ENCODE measurements at places on chromosomes 7 and 10.

DNA sequence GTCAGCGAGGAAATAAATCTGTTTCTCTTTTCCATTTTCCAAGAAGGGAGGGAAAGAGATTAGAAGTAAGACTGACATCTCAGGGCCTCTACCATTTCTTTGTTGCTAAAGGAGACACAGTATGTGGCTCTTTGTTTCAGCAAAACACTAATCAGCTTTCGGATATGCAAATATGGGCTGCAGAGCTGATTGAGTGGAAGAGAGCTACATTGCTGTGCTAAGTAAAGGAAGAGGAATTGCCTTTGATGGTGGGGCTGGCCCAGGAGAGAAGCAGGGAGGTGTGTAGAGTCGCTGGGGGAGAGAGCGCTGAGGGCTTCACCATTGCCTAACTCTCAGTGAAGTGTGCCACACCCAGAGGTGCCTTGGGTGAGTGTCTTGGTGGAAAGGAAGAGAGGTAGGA is 284.8 kb downstream of the SDK1 start:
- no peak for DNase-seq

DNA sequence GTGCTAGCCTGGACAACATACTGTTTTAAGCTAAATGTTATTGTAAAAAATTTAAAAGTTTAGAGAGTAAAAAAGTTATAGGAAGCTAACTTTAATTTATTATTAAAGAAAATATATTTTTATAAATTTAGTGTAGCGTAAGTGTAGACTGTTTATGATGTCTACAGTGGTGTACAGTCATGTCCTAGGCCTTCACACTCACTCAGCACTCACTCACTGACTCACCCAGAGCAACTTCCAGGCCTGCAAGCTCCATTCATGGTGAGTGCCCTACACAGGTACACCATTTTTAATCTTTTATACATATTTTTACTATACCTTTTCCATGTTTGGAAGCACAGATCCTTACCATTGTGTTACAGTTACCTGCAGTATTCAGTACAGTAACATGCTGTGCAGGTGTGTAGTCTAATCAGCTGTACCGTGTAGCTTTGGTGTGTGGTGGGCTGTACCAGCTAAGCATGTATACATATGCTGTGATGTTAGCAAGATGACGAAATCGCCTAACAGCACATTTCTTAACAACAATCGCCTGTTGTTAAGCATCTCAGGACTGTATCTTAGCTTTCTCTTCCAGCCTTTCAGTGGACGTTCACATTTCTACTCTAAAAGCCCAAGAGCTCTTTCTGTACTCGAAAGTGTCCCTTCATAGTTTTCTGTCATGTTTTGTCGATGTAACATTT is 12.5 kb downstream of the RNF32 start:
- DNase-seq = no peak

DNA sequence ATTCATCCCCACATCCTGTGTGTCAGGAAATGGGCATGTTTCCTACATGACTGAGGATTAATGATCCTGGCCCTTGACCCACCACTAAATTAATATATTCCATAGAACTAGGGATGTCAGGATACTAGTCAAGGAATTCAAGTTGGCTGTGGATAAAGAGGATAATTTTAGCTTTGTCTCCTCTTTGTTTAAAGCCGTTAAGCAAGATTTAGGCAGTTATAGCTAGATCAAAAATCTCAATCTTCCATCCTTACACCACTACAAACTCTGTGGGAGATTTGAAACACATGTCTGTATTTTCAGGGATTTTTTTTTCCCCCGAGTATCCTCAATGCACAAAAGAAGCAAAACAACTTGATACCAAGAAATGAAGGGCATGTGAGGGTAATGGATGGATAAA is 417.1 kb downstream of the MAGI2 start:
- no peak for DNase-seq

DNA sequence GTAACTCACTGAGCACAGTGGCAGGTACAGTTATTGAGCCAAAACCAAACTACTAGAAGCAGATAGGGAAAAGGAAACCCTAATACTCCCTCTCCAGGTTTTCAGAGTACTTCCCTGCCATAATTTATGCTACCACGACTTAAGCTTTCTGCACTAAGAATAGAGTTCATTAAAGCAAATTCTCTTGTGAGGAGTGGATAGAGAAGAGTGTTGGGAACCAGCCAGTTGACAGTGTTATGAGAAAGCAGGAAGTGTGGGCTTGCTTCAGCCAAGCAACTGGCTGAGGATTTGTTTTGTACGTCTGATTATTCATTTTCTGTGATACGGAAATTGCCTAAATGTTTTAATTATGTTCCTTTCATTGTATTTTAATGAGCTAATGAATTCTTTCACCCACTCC is 280.5 kb downstream of the KIF20B start:
- no peak for DNase-seq

DNA sequence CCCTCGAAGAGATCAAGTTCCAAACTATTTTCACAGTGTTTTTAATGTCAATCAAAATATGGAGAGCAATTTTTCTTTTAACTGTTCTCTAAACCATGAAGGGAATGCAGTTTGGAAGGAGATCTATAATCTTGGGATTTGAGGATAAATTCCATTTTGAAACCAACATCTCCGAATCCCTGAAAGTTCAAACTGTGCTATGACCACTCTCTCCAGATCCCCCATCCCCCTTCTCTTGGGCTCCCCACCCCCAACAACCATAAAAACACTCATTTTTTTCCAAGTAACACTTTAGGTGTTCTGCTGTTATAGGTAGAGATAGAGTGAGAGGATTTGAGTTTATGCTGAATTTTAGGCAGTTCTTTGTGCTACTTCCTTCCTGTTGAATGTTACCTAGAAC is 1.7 kb downstream of the CALD1 start:
- DNase-seq = no peak

DNA sequence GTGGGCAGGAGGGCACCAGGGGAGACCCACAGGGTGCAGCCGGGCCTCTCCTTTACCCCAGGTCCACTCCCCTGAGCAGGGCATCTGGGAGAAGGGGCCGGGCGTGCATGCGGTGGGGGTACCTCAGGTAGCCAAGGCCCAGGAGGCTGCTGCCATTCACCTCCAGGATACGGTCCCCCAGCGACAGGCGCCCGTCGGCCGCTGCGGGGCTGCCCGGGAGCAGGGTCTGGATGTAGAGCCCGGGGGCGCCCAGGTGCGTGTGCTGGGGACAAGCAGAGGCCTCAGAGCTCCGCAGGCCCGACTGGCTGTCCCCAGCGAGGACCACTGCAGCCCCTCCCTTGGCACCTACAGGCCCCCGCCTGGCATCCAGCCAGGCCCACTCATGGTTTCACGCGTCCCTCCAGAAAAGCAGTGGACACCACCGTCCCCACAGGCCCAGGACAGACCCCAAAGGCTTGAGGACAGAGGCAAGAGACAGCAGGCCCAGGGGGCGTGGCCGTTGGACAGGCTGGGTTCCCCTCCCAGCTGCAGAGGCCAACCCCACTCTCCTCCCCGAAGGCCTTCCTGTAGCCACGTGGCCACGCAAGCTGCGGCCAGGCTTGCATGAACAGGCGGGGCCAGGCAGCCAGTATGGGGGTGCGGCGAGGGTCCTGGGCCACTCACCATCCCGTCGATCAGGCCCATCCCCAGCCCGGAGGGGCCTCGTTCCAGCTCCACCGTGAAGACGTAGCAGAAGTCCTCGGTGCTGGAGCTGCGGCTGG is 24.3 kb downstream of the AP5Z1 start:
- DNase-seq = no peak

GRCh38 chr7:100118388-100119071 is 628 bp downstream of the TAF6 start:
- DNase-seq = no peak

GRCh38 chr7:36286226-36286625 is 103.4 kb upstream of the ANLN start:
- no peak for DNase-seq

- no peak for DNase-seq
These were observed 9.6 kb downstream of the INMT start for GRCh38 chr7:30761214-30762156.

DNA sequence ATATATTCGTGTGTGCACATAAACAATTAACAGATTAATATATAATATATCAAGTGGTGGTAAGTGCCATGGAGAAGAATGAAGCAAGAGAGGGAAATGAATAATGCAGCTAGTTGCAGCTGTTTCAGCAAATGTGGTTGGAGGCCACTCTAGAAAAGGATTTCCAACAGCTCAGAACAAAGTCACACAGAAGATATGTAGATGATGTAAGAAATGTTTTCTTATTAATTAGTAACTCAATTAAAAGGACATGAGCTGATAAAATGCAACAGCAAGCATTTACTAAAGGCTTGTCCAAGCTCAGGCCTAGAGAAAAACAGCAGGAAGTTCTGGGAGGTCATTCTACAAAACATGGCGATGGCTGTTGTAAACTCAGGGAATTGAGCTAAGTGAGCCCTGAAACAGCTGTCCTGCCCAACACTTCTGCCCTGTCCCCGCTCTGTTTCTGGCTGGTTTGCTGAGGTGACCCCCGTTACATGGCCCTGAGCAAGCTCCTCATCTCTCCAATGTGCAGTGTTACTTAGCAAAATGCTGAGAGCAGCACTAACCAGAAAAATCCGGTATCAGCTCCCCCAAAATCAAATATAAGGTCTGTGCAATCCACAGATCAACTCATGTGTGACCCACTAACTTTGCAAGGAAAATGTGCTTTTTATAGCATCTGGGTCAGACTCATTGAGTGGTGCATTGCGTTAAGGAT is 23.4 kb upstream of the C10orf67 start:
- DNase-seq = no peak

- no peak for DNase-seq
These were observed 110.4 kb downstream of the TCF7L2 start for GRCh38 chr10:113060201-113061053.

GRCh38 chr10:32190890-32191491 is 134.8 kb upstream of the KIF5B start:
- no peak for DNase-seq

GRCh38 chr7:25565949-25566348 is 337.7 kb upstream of the NPVF start:
- DNase-seq = peak; percentile 62

DNA sequence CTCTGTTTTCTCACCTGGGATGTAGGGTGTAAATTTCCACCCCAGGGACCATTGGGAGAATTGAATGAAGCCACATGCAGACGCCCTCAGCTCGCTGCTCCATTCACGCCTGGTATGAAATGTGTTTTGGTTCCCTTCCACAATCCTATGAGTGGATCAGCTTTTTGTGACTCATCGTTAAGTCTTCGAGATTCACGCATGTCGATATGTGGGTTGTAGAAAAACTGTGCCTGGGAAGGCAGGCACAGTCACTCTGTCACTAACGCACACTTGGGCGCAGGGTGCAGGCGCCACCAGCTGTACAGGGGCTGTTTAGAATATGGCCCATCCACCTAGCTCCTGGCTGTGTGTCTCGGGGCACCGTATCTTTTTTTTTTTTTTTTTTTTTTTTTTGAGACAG is 64.2 kb upstream of the SH2B2 start:
- no peak for DNase-seq

GRCh38 chr10:33067481-33067880 is 109.5 kb upstream of the ITGB1 start:
- DNase-seq = no peak

DNA sequence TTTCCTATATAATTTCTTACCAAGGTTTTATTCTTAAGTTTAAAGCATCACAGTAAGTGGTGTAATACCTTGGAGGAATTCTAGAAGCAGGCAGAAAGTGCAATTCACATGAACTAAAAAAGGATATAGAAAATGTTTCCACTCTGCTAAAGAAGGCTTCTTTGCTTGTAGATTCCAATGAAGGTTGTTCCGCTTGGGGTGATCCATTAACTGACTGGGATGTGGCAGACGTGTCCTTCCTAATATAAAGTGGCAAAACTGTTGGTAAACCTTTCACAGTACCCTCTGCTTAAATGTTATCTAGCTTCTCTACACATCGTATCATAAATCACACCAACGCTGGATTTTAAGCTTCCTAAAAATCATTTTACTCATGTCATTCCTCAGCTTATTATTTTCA is 2.3 kb downstream of the ZC3HC1 start:
- no peak for DNase-seq

DNA sequence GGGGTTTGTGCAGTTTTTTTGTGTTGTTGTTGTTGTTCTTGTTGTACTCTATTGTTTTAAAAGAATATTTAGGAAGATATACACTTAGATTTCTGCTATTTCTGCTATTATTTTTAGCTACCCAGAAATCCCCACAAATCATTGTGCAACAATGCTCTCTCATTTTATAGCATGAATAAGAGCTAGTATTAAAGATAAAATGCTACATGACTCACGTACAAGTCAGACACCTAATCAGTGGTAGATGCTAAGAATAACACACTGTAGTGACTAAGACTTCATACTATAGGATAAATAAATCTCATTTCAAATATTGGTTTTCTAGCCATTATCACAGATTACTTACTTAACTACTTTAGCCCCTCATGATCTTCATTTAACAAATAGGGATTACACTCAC is 920.5 kb downstream of the KCNMA1 start:
- no peak for DNase-seq

- no peak for DNase-seq
These were observed 169.0 kb downstream of the SRPK2 start for GRCh38 chr7:105219771-105220160.

- no peak for DNase-seq
These were observed 46.2 kb downstream of the GTF2IRD1 start for GRCh38 chr7:74499835-74500388.

DNA sequence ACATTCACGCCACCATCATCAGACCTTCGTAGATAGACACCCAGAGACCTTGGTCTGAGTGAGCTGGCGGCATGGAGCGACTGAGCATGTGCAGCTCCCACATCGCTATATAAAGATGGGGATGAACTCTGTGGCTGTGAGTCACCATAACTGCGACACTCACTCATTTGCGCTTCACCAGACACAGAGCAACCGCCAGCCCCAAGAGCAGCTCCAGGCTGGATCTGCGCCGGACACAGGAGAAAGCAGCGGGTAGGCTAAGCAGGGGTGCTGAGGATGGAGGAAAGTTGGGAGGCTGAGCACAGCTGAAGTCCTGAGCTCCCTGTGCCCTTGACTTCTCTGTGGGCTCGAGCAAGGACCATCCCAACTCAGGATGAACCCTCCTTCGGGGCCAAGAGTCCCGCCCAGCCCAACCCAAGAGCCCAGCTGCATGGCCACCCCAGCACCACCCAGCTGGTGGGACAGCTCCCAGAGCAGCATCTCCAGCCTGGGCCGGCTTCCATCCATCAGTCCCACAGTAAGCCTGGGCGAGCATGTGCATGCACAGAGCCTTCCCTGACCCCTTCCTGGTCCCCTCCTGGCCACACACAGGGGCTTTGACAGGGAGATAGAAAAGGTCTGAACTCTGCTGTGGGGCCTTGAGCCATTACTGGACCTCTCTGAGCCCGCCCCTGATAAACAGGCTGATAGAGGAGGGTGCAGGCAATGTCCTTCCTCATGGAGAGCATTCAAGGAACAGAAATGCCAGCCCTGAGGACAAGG is at the start of gene OPN4:
TSS of gene OPN4 (plus strand) at position 137 of the 762 bp plus-strand sequence. CDS start at position 374, 237 bp downstream.
- peak; percentile 14 for DNase-seq

DNA sequence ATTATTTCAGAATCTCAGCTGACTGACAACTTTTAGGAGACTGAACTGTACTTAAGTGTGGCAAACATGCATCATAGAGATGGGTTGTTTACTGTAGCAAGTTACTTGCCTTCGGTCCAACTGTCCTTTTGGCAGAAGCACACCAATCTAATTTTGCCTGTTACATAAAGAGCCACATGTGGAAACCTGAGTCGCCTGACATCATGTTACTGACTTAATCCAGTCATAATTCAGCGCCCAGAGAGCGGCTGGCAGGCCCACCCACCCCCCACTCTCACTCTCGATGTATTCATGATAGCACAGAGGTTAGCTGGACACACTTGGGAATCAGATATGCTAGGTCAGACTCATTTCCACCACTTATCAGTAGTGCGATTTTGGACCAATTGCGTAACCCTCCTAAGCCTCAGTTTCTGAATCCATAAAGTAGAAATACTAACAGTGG is 57.3 kb upstream of the CAPZA2 start:
- DNase-seq = no peak
